ENCODE measurements at places on chromosomes 11 and 22.

DNA sequence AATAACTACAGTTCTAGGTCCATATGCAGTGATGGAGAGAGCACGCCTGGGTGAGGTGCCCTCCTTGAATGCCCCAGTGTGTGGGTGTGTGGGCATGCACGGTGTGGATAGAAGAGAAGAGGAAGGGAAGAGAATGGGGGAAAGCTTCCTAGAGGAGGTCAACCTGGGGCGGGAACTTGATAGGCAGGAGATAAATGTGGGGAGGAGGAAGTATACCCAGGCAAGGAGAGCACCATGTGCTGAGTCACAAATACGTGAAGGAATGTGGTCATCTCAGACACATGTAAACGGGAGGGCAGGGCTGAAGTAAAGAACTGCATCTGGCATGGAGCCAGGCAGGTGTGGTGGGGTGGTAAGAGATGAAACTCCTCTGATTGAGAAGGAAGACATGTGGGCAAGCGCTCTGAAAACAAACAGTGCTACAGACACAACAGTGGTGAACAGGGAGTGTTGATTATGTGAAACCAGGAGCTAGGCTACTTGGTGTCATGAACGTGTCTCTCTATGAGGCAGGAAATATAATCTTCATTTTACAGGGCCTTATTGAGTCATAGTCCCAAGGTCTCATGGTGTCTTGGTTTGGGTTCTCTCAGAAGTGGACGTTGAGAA, 61.5 kb upstream of the EED start:
- DNase-seq: no peak

- DNase-seq: no peak
Observed at GRCh38 chr22:46373159-46373558, 37.6 kb downstream of the TRMU start.

DNA sequence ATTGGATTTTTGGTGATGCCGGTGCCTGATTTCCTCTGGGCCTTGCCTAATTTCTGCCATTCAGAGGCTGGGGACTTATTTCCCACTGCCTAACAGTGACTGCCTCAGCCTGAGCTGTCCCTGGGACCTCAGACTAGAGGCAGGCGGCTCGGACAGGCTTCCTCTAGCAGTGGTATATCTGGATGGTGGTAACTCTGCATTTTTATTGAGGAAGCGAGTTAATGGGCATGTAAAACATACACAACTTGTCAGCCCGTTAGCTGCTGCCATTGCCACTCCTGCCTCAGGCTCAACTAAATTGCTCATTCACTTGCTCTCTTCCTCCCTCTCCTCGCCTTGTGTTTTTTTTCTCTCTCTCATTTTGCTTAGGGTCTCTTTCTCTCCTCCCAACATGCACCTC, 561.6 kb downstream of the BUD13 start:
- no peak for DNase-seq

DNA sequence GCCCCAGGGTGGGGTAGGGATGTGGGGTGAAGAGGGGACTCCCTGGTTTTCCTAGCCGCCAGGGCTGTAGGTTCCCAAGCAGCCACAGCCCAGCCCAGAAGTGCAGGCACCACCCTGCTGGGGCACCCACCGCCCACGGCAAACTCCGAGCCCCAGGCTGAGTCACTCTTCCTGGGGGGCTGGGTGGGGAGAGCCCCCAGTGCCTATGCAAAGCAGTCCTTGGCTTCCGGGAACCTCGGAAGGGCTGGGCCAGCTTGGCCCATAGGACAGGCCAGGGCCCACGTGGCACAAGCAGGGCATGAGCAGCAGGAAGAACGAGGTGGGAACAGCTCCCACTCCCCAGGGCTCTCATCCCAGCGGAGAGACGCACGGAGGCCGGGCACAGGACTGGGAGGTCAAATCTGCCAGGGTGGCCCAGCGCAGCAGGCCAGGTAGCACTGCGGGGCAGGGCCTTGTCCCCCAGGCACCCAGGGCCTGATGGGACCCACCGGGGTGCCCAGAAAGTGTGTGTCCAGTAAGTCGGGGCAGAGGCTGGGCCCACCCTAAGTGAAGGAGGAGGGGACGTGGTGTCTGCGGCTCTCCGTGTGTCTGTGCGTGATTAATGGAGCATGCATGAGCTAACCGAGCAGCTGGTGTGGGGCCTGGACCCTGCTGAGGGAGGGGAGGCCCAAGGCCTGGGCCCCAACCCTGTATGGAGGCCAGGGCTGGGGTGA, 4.6 kb upstream of the IL17REL start:
- no peak for DNase-seq

GRCh38 chr11:37908219-37908548, 1310.1 kb upstream of the RAG2 start:
- DNase-seq: no peak

GRCh38 chr11:47413908-47414684, 5.7 kb downstream of the SLC39A13 start:
- DNase-seq: no peak

DNA sequence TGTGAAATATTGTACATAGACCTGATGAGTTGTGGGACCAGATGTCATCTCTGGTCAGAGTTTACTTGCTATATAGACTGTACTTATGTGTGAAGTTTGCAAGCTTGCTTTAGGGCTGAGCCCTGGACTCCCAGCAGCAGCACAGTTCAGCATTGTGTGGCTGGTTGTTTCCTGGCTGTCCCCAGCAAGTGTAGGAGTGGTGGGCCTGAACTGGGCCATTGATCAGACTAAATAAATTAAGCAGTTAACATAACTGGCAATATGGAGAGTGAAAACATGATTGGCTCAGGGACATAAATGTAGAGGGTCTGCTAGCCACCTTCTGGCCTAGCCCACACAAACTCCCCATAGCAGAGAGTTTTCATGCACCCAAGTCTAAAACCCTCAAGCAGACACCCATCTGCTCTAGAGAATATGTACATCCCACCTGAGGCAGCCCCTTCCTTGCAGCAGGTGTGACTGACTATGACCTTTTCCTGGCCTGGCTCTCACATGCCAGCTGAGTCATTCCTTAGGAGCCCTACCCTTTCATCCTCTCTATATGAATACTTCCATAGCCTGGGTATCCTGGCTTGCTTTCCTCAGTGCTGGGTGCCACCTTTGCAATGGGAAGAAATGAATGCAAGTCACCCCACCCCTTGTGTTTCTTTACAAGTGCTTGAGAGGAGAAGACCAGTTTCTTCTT, 12.3 kb downstream of the PIK3IP1 start:
- no peak for DNase-seq

DNA sequence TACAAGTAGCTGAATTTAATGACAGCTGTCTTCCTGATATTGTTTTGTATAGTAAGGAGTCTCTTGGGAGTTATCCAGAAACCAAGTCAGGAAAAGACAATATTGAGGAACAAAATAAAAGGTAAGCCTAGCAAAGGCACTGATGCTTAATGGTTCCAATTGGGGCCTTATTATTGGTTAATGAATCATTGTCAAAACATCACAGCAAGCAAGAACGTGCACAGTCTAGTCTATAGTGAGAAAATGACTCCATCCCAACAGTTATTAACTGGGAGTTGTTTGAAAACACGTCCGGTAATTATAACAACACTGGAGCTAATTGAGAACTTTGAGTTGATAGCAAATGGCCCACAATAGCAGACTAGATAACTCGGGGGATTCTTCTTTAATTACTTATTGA, 17.7 kb downstream of the BSX start:
- DNase-seq: no peak

DNA sequence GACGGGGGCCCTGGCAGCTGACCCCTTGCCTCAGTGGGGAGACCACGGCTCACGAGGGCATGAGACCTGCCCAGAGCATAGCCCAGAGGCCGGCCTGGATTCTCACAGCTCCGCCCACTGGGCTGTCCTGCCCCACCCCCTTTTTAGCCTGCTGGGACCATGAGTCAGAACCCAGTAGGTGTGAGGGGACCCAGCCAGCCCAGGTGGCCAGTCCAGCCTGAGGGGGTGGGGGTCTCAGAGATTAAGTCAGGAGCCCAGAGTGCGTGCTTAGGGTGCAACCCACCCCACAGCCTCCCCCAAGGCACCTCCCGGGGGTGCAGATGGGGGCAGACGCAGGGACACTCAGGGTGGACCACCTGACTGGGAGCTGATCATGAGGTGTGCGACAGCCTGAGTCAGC, 40.1 kb upstream of the PPARA start:
- no peak for DNase-seq

All from iPS DF 6.9 (cell line).